ENCODE measurements at places on chromosomes 1 and 21.
A peak's percentile ranks its signal among the peaks of the same experiment; 100 is the strongest.

DNA sequence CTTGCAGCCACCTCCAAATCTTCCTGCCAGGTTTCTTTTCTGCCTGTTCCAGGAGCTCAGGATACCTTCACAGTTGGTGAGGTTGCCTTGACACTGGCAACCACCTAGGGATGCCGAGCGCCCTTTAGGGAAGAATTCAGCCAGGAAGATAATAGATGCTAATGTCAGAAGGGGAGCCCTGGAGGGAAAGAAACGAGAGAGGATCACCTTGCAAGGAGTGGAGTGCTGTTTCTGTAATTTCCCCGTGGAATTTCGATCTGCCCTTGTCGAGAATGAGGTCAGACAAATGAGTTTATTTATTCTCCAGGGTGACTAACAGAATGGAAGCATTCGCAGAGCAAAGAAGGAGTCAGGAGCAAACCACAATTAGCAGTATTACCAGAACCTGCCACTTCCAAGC, 315.8 kb upstream of the KAZN start:
- DNase-seq, result no peak

DNA sequence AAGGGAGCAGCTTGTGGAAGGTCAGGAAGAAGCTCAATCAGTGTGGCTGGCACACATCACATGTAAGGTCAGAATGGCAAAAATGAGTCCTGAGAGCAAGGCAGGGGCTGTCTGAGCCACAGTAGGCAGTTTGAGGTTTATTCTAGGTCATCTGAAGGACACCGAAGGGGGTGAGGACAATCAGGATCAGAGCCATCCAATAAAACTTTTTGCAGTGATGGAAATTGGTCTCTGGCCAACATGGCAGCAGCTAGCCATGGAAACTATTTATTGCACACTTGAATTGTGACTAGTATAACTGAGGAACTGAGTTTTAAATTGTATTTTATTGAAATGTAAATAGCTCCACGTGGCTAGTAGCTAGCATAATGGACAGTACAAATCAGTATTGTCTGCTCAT, 97.0 kb upstream of the CACNA1E start:
- no peak for DNase-seq

DNA sequence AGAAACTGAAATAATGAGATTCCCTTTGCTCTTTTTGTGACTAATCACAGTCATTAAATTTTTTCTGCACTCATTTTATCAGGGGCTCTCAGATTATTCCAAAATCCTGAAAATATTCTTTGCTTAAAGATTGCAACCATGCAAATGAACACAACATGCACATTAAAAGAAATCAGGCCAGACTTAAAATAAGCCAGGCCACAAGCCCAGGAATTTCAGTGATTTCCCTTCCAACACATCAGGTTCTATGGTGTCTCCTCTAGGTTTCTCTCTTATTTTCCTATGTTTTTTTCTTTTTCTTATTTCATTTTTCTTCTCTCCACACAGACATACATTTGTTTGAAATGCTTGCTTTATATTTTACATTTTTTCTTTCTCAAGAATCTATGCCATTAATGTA, 65.3 kb downstream of the NIBAN1 start:
- DNase-seq, result no peak

DNA sequence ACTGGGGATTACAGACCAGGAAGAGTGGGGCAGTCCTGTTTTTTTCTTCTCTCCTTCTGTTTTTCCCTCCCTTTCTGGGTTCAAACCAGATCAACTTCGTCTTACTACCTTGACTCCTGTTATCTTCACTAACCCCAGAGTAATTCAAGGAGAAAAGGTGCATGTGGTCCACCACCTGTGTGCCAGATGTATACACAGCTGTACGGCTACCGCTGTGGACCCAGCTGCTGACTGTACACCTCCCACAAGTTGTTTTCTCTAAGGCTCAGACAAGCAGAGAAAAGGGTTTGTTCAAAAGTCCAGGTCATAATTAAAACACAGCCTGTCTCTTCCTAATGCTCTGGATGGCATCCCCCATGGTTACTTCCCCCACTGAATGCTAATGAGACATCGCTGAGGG, 102.1 kb downstream of the LMX1A start:
- no peak for DNase-seq

DNA sequence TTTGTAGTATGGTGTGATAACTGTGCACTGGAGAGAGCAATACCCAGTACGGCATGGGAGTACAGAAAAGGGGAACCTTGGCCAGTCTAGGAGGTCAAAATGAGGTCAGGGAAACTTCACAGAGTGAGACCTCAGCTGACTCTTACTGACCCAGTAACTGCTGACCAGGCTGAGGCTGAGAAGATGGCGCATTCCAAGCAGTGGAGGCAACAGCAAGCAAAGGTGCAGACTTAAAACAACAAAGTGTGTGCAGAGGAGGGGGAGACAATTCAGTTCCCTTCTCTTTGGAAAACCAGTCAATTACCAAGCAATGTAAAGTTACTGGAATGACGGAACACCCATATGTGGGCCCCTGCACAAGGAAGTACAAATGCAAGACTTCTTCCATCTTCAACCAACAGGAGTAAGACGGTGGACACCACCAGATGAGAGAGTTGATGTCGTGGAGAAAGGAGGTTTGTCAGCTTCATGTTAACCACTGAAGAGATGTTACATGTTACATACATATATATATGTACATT, 54.6 kb upstream of the PRDX6 start:
- DNase-seq, result no peak

DNA sequence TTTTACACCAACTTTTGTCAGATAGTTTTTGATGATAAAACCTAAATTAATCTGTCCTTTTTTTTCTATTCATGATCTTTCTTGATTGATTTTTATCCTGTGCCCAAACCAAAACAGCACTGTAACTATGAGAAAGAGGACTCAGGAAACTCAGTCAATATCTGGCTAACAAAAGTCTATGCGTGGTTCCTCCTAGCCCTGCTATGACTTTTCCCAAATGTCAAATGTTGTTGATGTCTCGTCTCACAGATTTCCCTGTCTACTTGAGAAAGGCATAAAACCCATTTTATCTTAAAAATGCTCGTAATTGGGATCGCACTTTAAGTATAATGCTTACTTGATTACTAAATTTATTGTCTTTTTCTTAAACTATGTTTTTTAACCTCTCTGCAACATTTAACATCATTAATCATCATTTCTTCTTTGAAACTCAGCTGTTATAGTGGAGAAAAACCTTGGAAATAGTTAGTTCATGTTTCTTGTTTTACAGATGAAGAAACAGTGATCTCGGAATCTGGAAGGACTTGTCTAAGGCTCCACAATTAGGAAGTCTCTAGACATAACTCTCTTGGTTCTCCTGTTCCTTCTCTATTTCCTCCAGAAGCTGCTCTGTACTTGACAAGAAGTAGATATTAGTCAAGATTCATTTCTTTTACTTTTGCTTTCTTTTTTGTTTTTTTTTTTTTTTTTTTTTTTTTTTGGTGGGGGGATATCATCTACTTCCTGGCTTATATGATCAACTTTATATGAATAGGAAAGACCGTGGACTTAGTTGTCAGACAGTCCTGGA, 26.2 kb upstream of the PTPRC start:
- DNase-seq, result no peak

GRCh38 chr1:172699111-172699510, 40.2 kb downstream of the FASLG start:
- no peak for DNase-seq

- no peak for DNase-seq
Observed at GRCh38 chr1:149846593-149847466, 52.5 kb upstream of the BOLA1 start.

- DNase-seq, result no peak
Observed at GRCh38 chr1:158045639-158046038, 52.2 kb downstream of the KIRREL1 start.

DNA sequence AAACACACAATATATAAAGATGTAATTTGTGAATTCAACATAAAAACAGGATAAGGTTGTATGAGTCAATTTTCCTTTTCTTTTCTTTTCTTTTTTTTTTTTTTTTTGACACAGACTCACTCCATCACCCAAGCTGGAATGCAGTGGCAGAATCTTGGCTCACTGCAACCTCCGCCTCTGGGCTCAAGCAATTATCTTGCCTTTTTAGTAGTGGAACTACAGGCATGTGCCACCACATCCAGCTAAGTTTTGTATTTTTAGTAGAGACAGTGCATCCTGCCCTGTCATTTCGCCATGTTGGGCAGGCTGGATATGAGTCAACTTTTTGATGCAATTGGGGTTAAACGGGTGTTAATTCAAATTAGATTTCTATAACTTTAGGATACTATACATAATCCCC, 10.3 kb upstream of the SPRR2B start:
- no peak for DNase-seq

GRCh38 chr21:44356636-44357035, 3.2 kb downstream of the TRPM2 start:
- no peak for DNase-seq

DNA sequence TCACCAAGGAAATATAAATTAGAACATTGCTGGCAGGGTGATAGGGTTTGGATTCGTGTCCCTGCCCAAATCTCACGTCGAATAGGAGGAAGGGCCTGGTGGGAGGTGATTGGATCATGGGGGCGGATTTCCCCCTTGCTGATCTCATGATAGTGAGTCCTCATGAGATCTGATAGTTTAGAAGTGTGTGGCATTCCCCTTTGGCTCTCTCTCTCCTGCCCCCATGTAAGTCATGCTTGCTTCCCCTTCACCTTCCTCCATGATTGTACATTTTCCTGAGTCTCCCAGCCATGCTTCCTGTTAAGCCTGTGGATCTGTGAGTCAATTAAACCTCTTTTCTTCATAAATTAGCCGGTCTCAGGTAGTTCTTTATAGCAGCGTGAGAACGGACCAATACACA, 60.6 kb downstream of the VPS26C start:
- DNase-seq, result no peak

DNA sequence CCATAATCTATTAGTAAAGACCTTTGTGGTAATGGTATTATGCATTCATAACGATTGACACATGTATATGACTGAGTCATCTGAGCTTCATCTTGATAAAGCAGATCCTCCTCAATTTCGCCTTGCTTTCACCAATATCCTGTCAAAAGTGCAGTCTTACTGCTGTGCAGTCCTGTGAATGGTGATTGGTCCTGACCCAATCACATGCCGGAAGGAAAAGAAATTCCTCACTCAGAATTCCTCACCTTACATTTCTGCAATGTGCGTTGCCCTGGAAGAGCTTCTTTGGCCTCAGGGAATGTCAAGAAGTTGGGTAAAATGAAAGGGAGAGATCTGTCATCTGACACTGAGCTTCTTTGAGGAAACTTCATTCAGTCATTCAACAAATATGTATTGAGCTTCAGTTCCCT, 121.0 kb upstream of the TSPAN2 start:
- no peak for DNase-seq

- no peak for DNase-seq
Observed at GRCh38 chr1:106680776-106681344, 375.6 kb upstream of the PRMT6 start.

DNA sequence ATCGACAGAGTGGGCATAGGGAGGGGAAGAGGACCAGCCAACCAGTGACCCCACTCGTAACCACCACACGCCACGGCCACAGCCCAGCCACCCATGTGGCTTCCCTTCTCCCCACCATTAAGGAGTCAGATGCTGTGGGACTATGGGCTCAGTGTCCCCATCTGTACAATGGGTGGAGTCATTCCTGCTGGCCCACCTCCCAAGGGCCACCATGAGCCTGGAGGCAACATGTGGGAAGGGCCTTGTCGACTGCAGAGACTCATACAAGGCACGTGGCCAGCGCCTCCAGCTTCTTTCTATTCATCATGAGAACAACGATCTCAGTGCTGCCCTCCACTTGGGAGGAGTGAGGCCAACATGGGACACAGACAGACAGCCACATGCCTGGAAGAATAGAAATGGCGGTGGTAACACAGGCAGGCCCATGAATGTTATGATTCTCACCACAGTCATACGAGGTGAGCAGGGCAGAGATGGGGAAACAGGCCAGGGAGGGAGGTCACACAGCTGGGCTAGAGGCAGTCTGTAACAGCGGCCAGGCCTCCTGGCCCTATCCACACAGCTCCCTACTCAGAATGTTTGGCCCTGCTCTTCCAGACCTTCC, 16.1 kb downstream of the LRP8 start:
- peak; percentile 55 for DNase-seq

- no peak for DNase-seq
Observed at GRCh38 chr21:42386034-42386591, 9.7 kb downstream of the TMPRSS3 start.

DNA sequence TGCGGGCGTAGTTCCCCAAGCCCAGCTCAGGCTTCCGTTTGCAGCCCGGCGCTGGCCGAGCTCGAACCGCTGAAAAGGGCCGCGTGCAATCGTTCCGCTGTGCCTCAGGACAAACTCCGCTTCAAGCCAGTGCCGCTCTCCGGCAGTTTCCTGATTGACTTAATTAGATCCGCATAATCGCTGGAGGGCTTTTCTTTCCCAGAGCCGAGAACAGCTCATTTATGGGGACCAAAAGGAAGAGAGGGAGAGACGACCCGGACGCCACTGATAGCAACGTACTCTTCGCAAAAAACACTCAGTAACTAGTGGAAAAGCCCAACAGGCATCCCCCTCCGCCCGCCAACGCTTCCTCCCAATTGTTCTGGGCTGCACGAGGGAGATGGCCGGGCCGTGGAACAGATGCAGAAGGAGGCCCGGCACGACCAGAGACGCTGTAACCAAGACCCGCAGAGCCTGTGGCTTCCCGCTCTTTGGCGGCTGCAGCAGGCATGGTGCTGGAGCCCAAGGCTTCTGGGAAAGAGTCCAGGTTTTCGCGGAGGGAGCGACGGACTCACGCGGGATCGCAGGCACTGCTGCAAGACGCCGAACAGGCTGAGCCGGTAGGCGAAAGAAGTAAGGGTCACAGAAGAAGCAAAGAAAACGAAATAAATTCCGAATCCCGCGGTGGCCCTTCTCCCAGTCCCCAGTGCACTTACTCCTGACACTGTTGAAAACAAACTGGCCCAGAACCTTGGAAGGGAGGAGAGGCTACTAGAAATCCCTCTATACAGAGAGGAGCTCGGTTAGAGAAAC, 3.6 kb upstream of the FOXD2 start:
- no peak for DNase-seq

DNA sequence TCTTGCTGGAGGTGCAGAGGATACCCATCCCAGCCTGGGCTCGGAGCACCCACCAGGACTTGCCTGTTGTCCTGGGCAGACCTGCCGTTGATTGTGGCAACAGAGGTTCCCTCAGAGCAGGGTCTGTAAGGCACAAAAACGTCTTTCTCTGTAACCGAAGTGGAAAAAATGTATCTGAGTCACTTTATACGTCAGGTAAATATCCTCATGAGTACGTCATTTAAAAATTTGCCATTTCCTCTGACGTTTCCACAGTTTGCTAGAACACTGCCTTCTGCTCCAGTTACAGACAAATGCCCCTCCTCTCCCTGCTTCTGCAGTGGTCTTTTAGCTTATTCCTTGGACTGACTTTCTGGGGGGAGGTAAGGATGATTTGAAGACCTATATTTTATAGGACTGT, 326.8 kb downstream of the HHAT start:
- DNase-seq, result no peak

Data from NCI-H446 treated with DMSO at 0.1 percent for 48 hours (cell line).